ENCODE measurements at places on chromosomes 11 and 22. TPM values are rescaled to one million over a fixed set of nuclear protein-coding genes. Genes with fewer than 3 reads are reported as not detected.

Gene NRGN
- 10.5 TPM for total RNA-seq

Gene OR2AT4
- not detected for total RNA-seq

Gene CHRDL2
- total RNA-seq = 4.8 TPM

Gene OR51G2
- total RNA-seq = not detected

Gene APOBEC3B
- 27.4 TPM for total RNA-seq

Gene YAP1
- total RNA-seq = 48.8 TPM

Gene RFPL2
- total RNA-seq = 0.07 TPM

Gene ESAM
- 9.1 TPM for total RNA-seq
